ENCODE measurements at places on chromosomes 2 and 18.
A peak's percentile ranks its signal among the peaks of the same experiment; 100 is the strongest.

- no peak for DNase-seq
Measured at GRCh38 chr18:48419277-48420022, 10.3 kb upstream of the ZBTB7C start.

DNA sequence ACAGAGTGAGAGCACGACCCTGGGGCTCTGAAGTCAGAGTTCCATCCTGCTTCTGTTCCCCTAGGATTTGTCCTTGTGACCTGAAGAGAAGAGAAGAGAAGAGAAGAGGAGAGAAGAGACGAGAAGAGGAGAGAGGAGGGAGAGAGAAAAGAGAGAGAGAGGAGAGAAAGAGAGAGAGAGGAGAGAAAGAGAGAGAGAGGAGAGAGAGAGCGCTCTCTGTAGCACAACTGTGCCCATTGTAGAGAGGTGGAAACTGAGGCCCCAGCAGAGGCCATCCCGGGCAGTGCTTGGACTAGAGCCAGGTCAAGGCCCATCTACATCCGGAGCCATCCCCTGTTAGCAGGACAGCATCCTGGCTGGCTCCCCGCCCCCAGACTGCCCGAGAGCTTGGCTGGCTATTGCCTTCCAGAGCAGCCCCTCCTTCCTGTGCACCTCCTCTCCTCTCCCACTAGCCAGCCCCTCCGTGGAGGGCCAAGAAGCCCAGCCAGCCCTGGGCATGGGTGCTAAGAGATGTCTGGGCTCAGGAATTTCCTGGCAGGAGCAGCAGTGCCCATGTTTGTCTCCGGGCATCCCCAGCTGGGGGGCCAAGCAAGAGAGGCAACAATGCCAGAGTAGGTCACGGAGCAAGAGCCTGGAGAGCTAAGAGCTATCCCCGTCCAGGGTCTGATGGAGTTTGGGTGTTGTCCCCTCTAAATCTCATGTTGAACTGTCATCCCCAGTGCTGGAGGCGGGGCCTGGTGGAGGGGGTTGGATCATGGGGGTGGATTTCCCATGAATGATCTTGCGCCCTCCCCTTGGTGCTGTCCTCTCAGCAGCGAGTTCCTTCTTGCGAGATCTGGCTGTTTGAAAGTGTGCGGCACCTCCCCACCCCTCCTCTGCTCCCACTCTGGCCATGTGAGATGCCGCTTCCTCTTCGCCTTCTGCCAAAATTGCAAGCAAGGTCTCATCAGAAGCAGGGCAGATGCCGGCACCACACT lies 18.2 kb upstream of the GPR55 start:
- DNase-seq: peak; percentile 51

GRCh38 chr2:18474700-18475099 lies 85.8 kb downstream of the RDH14 start:
- DNase-seq: no peak

DNA sequence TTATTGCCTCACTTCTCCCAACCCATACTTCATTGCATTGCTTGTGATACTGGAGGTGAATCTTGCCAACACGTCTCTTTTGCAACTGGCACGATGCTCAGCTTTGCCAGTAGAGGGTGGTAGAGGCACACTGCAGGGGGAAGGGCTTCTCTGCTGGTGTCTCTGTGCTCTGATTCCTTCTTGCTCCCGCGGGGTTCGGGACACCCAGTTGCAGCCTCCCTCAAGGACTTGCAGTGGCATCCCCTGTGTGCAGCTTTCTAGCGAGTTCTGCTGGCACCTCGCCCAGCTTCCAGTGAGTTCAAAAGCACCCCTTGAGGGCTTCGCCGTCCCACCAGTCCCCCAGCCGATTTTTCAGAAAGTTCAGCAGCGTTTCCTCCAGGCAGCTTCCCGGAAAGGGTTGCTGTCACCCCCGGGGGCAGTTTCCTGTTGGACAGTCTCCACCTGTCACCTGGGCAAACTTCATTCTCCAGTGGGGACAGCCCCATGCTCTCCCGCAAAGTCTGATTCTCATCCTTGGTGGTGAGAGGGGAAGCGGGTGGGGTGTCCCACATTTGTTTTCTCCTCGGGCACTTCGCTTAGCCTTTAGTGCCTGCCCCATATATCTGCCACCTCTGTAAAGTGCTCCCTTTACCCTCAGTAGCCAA lies 35.4 kb upstream of the EN1 start:
- DNase-seq: peak; percentile 74

GRCh38 chr2:98026292-98026691 lies 30.5 kb upstream of the TMEM131 start:
- no peak for DNase-seq

- DNase-seq: no peak
Measured at GRCh38 chr2:240795916-240796510, 24.0 kb downstream of the KIF1A start.

DNA sequence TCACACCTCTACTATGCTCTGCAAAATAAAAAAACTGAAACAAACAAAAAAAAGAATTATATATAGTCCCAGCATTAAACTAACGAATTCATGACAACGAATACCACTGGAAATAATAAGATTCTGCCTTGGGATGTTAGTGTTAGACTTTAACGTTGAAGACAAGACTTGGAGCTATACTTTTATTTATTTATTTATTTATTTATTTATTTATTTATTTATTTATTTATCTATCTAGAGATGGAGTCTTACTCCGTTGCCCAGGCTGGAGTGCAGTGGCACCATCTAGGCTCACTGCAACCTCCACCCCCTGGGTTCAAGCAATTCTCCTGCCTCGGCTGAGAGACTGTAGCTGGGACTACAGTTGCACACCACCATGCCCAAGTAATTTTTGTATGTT lies 27.2 kb upstream of the PAPOLG start:
- DNase-seq: no peak

GRCh38 chr2:99032001-99032400 lies 96.0 kb upstream of the CRACDL start:
- no peak for DNase-seq

DNA sequence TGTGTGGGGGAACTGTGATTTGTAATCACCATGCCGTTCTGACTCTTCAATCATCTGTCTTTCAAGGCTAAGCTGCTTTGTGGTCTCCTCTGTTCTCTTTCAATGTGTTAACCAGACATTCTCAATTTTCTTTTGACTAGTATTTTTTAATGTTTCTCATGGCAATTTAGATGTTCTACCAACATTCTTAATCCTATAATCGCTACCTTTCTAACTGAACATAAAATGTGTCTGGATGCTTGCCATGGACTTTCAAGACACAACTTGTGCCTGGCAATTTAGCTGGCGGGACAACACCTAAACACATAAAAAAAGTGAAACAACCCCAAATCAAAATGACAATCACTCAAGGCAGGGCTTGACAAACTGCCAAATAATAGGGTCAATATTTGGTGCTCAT lies 135.0 kb upstream of the ACKR3 start:
- no peak for DNase-seq

DNA sequence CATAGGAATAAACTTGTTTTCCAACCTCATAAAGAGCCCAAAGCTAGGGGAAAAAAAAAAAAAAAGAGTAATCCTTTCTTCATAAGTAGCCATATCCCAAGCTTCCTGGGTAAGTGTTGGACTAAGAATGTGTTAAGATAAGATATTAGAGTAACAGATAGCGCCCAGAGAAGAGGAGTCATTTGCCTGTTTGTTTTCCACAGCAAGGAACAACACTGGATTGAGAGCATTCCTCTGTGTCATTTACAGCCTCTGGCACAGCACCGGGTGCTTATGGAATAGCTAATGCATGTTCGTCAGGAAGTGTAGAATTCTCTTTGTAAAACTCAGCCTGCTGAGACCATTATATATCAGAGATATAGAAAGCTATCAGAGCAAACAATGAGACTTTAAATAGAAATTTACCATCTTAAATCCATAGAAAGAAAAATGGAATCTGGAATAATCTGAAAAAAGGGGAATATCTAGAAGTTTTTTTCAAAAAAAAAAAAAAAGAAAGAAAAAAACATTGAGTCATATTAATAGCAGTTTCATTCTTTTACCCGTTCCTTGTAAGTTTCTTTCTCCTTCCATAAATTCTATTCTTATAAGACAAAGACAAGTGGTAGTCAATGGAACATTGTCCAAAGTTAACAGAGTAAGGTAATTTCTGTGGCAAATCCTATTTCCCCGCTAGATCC lies 37.6 kb downstream of the LRP2 start:
- peak; percentile 73 for DNase-seq

DNA sequence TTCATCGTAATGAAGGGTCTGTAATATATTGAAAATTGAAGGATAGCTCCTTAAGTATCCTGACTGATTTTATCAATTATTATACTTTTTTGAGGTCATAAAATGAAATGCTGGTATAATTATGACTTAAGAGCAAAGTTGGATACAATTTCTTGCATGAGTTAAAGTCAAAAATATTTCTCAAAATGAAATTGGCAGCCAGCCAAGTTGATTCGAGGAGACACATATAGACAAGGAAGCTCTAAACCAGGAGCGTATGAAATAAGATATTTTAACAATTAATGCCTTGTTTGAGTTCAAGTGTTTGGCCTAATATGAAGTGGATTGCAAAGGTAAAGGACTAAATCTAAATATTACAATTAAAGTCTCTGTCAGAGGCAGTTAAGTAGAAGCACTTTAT lies 260.4 kb upstream of the DSEL start:
- DNase-seq: no peak

DNA sequence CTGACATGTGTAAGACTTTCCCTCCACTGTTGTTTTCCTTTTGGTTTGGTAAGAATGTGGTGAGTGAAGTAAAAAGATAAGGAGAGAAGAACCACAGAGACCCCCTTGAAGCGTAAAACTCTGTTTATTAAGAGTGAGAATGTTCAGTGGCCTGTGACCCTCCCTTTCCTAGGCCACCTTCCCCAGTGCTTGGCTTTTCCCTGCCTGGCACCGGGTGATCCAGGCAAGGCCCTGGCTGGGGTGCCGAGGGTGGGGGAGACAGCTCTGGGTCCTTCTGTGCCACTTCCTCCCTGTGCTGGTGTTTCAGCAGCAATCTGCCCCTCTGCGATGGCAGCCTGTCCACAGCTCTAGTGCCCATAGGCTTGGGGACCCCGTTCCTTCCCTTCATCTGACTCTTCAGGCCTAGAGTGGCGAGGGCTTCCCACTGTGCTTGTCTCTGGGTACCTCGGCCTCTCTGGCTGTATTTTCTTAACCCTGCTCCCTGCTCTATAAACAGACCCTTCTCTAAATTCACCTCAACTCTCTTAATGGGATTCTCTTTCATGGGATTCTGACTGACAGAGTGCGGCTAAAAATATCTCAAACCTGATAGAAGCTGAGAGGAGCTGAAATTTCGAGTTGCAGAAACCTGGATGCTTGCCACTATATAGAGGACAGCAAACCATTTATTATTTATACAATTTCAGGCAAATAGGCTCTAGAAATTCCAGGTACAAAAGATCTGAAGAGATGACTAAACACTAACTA lies 461.0 kb downstream of the DLGAP1 start:
- no peak for DNase-seq

- DNase-seq: no peak
Measured at GRCh38 chr18:11740461-11740860, 51.4 kb downstream of the GNAL start.
